ENCODE measurements at places on chromosomes 6 and 20. TPM values are rescaled to one million over a fixed set of nuclear protein-coding genes. Genes with fewer than 3 reads are reported as not detected.

GRCh38 chr6:139981066-139981624 is 606.7 kb upstream of the CITED2 start:
- H3K27ac ChIP-seq = peak overlapping the region; percentile 58
- no peak overlapping the region for H3K4me3 ChIP-seq
- peaks cover 11% of the 10 kb centered on the region for H3K4me1 ChIP-seq
- no peaks in the 10 kb centered on the region for H3K36me3 ChIP-seq
- DNase-seq = no peak

- peak; percentile 68 for DNase-seq
- peak overlapping the region; percentile 82 for H3K27ac ChIP-seq
- no peaks in the 10 kb centered on the region for H3K27me3 ChIP-seq
- H3K4me1 ChIP-seq = peaks cover 29% of the 10 kb centered on the region
- H3K4me3 ChIP-seq = no peak overlapping the region
Observed at GRCh38 chr6:2632368-2632767, 118.4 kb downstream of the MYLK4 start.

BTN1A1 gene
- total RNA-seq = not detected

DNA sequence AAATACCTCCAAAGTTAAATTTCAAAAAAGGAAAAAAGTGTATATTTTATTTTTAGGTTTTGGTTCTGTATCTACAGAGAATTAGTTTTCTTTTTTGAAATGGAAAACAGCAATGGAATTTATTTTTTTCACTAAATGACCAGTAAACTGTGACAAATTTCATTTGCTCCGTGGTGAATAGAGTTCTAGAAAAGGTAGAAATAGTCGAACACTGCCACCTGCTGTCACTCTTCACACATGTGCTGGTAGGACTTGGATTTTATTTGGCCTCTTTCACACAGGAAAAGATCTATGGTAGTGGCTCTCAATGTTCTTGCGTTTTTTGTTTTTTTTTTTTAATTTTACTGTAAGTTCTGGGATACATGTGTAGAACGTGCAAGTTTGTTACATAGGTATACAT is 312.5 kb downstream of the EYA4 start:
- no peaks in the 10 kb centered on the region for H3K27me3 ChIP-seq
- no peak for DNase-seq
- no peaks in the 10 kb centered on the region for H3K4me1 ChIP-seq
- no peak overlapping the region for H3K27ac ChIP-seq

DNA sequence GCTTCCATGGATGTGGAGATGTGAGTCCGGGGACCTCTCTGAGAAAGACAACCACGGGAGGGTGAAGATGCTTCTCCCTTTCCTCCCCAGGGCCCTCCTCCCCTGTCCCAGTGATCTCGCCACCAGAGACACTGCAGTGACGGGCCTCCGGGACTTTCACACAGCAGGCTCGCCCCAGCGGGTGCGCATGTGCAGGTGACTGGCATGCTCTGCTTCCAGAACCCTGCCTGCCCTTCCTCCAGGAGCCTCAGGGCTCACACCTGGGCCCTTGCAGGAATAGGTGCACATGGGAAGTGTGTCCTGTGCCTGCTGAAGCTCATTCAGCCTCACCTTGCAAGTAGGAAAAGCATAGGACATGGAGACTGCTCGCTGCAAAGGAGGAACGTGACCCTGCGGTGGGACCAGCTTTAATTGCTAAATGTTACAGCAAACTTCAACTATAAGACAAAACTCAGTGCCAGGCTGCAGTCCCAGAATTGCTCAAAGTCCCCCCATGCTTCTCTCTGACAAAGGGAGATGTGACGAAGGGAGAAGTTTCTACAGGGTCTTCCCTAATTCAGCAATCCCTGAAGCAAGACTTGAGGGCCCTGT is 19.2 kb downstream of the CST8 start:
- H3K27ac ChIP-seq = no peak overlapping the region
- no peak for DNase-seq
- no peaks in the 10 kb centered on the region for H3K4me1 ChIP-seq

SIRPG gene
- not detected for total RNA-seq

GRCh38 chr6:28922004-28922820 is 1.6 kb downstream of the TRIM27 start:
- no peak for DNase-seq
- peak overlapping the region; percentile 90 for H3K4me3 ChIP-seq
- H3K4me1 ChIP-seq = peaks cover 59% of the 10 kb centered on the region
- no peaks in the 10 kb centered on the region for H3K27me3 ChIP-seq

DNA sequence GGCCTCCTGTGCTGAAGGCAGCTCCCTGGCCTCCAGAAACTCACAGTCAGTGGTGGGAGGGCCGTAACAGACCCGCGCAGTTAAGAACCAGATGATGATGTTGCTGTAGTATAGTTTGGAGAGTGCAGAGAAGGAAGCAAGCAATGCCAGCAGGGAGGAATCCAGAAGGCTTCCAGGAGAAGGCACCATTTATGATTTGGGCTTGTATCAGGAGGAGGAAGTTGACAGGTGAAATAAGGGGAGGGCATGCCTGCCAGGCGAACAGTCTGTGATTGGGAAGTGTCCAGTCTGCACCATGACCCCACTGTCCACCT is 13.3 kb upstream of the BAK1 start:
- H3K27me3 ChIP-seq = no peaks in the 10 kb centered on the region
- peaks cover 23% of the 10 kb centered on the region for H3K4me1 ChIP-seq
- no peaks in the 10 kb centered on the region for H3K36me3 ChIP-seq
- DNase-seq = no peak

DNA sequence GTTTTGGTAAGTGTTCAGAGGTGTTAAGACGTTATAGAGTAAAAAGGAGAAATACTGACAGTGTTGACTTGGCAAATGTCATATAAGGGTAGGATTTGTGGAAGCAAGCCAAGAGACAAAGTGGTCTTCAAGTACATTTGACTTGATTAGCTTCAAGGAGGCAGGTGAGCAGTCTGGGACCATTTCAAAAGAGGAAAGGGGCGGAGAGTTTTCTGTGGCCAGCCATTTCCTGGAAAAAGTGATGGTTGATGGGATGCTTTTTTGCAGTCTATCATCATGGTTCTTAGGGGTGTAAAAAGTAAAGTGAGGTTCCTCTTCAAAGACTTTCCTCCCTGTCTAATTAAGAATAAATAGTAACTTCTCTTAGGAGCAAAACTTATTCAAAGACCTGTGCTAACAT is 28.7 kb downstream of the FKBP1A start:
- H3K4me3 ChIP-seq = no peak overlapping the region
- H3K27ac ChIP-seq = no peak overlapping the region
- H3K27me3 ChIP-seq = no peaks in the 10 kb centered on the region
- peaks cover 55% of the 10 kb centered on the region for H3K36me3 ChIP-seq
- no peak for DNase-seq

MICB gene
- 1.4 TPM for total RNA-seq

DNA sequence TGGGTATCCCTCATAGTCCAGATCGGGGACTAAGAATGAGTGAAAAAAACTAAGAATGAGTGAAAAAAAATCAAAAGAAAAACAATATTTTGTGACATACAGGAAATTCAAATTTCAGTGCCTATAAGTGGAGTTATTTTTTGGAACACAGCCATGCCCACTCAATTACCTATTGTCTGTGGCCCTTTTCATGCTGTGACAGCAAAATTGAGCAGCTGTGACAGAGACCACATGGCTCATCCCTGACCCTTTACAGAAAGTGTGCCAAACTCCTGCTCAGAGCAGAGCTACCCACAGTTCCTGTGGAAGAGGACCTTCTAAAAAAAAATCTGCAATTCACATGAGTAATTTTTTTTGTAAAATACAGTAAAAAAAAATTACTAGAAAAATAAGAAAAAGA is 1.4 kb downstream of the NCR2 start:
- H3K4me3 ChIP-seq = no peak overlapping the region
- no peaks in the 10 kb centered on the region for H3K4me1 ChIP-seq
- DNase-seq = no peak
- no peak overlapping the region for H3K27ac ChIP-seq

AVP gene
- not detected for total RNA-seq

- H3K27me3 ChIP-seq = no peaks in the 10 kb centered on the region
- DNase-seq = no peak
- no peak overlapping the region for H3K4me3 ChIP-seq
- no peaks in the 10 kb centered on the region for H3K36me3 ChIP-seq
- H3K27ac ChIP-seq = no peak overlapping the region
Observed at GRCh38 chr6:112320561-112321318, 26.4 kb upstream of the RFPL4B start.

DNA sequence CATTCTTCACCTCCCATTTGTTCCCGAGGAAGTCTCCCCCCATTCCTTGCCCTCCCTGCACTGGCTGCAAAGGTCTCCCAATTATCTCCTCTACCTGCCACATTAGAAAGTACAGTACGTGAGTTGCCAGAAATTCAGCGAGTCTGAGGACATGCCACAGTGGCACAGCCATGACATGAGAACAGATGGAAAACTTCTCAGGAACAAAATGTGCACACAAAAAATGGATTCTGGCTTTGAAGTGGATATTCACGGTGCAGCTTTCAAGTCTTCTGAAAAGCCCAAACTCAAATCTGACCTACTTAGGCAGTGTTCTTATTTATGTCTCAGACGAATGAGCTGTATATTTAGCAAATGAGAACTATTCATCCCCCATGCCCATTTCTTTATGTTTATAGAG is 269.1 kb upstream of the ARID1B start:
- no peaks in the 10 kb centered on the region for H3K27me3 ChIP-seq
- no peaks in the 10 kb centered on the region for H3K36me3 ChIP-seq
- H3K4me1 ChIP-seq = no peaks in the 10 kb centered on the region

DNA sequence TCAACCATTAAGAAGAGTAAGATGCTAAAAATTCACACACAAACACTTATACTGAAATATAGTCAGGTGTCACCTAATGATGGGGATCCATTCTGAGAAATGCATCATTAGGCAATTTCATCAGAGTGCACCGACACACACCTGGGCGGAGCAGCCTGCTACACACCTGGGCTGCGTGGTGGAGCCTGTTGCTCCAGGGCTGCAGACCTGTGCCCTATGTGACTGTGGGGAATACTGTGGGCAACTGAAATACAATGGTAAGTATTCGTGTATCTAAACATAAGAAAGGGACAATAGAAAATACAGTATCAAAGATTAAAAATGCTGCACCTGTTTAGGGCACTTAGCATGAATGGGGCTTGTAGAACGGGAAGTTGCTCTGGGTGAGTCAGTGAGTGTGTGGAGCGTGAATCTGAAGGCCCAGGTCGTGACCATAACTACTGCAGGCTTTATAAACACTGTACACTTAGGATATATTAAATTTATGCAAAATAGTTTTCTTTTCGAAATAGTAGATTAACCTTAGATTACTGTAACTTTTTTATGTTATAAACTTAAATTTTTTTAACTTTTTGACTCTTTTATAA is 124.4 kb upstream of the AFDN start:
- no peak for DNase-seq
- H3K36me3 ChIP-seq = no peaks in the 10 kb centered on the region
- no peaks in the 10 kb centered on the region for H3K27me3 ChIP-seq
- H3K27ac ChIP-seq = no peak overlapping the region
